Spinal cord (tissue), 10 donors: ENCODE measurements at places on chromosomes 13 and 19. TPM values are rescaled to one million over a fixed set of nuclear protein-coding genes. Genes with fewer than 3 reads are reported as not detected.

DNA sequence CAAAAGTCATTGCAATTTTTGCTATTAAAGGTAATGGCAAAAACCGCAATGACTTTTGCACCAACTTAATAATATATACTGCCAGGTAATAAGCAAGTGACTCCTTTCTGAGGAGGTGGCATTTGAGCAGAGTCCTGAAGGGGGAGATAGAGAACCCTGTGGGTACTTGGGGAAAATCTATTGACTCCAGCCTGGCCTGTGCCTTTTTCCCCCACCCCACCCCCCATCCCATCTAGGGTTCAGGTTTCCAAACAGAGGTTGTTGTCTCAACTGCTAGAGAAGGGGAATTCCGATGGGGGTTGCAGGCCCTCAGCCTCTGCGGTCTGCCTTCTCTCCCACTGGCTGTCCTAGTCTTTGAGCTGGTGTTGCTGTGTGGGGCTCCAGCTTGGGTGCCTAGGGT lies 11.5 kb downstream of the S1PR2 start:
- DNase-seq: no peak

The FUT1 gene
- polyA plus RNA-seq: 3.5 TPM

- no peak for DNase-seq
Measured at GRCh38 chr13:91891141-91891540, 492.7 kb downstream of the GPC5 start.

GRCh38 chr13:51435002-51435578 lies 17.7 kb downstream of the INTS6 start:
- no peak for DNase-seq

DNA sequence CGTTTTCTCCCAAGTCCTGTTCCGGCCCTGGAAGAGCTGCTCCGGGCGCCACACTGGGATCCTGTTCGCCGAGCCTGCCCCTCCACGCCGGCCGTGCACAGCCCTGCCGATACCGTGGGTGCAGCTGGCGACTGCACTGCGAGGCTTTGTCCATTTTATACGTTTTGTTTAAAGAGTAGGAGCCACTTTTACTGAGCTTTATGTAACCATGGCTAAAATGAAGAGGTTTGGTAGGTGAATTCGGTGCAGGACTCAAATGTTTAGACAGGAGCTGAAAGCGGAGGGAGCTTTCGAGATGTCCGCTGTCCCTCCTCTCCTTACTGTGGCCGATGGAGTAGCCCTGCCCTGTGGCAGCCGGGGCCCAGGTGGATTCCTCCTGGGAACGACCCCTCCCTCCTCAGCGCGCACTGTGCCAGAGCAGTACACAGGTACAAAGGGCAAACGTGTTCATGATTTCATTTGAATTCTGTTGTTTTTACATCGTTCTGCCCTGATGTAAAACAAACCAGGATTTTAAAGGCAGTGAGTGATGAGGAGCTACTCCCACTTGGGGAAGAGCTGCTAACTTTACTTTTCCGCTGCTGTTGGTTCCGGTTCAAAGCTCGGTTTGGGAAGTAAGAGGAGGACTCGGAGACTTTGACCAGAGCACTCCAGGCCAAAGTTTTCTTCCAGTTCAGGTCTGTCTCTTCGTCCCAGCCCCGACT lies 1.7 kb downstream of the COL4A2 start:
- DNase-seq: no peak

GRCh38 chr13:35378939-35379338 lies 97.5 kb downstream of the MAB21L1 start:
- DNase-seq: no peak

The HPN gene
- polyA plus RNA-seq: 1.4 TPM

- no peak for DNase-seq
Measured at GRCh38 chr13:46165485-46166223, 16.3 kb downstream of the LCP1 start.

DNA sequence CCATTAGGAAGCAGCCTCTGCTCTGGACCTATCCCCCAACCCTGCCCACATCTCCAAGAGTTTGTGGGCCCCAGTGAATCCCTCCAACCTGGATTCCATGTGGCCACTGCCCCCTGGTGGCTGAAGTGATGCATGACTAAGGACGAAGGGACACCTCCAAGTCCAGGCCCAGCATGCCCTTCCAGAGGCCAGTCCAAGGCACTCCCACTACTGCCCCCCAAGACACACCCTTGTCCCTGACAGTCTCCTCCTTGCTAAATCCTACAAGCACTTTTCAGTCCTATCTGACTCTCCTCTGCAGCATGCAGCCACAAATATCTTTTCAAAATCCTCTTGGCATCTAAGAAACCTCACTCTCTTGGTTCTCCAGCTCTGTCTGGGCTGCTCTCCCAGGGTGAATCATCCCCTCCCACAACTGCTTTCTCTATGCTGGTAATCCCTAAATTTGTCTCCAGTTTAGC lies 33.0 kb downstream of the DEDD2 start:
- peak; percentile 81 for DNase-seq

DNA sequence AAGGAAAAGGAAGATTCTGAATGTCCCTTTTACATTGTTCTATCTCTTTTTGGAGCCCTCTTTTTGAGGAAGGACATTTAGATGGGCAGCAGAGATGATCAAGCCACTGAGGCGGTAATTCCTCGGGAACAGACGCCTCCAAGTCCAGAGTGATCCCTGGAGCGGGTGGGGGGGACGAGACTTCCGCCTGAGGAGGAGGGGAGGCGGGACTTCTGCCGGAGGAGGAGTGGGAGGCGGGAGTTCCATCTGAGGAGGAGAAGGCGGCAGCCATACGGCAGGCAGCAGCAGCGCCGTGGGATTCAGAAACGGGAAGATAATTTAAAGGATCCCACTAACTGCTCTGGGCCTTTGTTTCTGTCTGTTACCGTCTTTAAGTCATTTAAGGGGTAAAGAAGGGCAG lies 37.6 kb upstream of the CD177 start:
- DNase-seq: no peak

The ZNF544 gene
- polyA plus RNA-seq: 40.4 TPM

GRCh38 chr19:49256691-49257090 lies 68.3 kb downstream of the SLC6A16 start:
- DNase-seq: no peak

The DLEU7 gene
- polyA plus RNA-seq: 8.8 TPM

GRCh38 chr19:10086591-10087192 lies 575 bp downstream of the SHFL start:
- DNase-seq: no peak

DNA sequence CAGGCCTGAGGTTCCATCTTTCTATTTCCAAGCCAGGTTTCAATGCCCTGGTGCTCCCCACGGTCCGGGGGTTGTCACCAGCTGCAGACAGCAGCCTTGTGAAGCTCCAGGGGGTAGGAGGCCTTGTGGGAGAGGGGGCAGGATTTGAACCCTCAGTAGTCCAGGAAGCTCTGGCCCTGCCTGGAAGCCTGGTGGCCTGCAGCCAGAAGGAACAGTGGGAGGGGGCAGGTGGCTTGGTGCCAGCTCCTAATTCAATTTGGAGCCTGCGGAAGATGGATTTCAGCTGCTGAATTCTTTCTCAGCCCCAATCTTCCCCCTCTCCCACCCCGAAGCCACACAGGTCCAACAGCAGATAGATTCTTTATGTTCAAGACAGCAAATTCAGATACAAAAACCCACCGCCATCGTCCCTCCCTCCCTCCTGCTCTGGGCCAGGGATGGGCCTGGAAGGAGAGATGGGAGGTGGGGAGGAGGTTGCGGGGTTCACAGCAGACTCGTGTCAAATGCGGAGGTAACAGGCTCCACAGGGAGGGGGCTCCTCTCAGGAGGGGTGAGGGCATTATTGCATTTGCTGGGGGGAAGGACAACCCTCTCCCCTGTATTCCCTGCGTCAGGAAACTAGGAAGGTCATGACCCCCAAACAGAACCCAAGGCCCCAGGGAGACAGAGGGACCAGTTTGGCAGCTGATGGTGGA lies 2.4 kb upstream of the PTGER1 start:
- DNase-seq: no peak

The TMEM145 gene
- 119 TPM for polyA plus RNA-seq

The S1PR5 gene
- polyA plus RNA-seq: 1.1 TPM
